MCF 10A (cell line): ENCODE measurements at places on chromosomes 4 and X. TPM values are rescaled to one million over a fixed set of nuclear protein-coding genes. Genes with fewer than 3 reads are reported as not detected.
A peak's percentile ranks its signal among the peaks of the same experiment; 100 is the strongest.

DNA sequence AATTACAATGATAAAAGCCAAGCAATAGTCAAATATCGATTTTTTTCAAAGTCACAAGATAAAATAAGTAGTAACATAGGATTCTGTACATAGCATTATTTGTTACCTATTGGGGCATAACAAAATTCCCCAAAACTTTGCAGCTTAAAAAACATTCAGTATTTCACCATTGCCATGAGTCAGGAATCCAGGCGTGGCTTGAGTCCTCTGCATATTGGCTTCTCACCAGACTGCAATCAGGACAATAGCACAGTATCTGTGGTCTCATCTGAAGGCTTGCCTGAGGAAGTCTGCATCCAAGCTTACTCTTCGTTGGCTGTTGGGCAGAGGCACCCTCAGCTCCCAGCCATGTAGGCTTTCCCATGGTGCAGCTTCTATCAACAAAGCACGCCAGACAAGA, 6.2 kb upstream of the CTBP1 start:
- no peak overlapping the region for H3K4me3 ChIP-seq
- no peaks in the 10 kb centered on the region for H3K27me3 ChIP-seq
- H3K36me3 ChIP-seq = peaks cover 18% of the 10 kb centered on the region
- H3K4me1 ChIP-seq = peaks cover 8% of the 10 kb centered on the region

Gene TRIML1
- total RNA-seq = not detected in 2 replicates

Gene TACC3
- total RNA-seq = 53.0 and 69.8 TPM in 2 replicates

Gene PPBP
- not detected in 2 replicates for total RNA-seq

GRCh38 chr4:138192113-138192512, 50.0 kb downstream of the SLC7A11 start:
- peaks cover 24% of the 10 kb centered on the region for H3K36me3 ChIP-seq
- H3K4me3 ChIP-seq = no peak overlapping the region
- no peak overlapping the region for H3K27ac ChIP-seq
- H3K27me3 ChIP-seq = no peaks in the 10 kb centered on the region
- DNase-seq = peak; percentile 36

GRCh38 chrX:10112510-10112909, 44.3 kb upstream of the CLCN4 start:
- H3K27ac ChIP-seq = no peak overlapping the region
- H3K27me3 ChIP-seq = no peaks in the 10 kb centered on the region
- peaks cover 4% of the 10 kb centered on the region for H3K36me3 ChIP-seq
- H3K4me3 ChIP-seq = no peak overlapping the region

Gene GPC4
- total RNA-seq = 1.4 and 1.9 TPM in 2 replicates

GRCh38 chr4:155489271-155489670, 112.5 kb upstream of the MAP9 start:
- H3K36me3 ChIP-seq = no peaks in the 10 kb centered on the region
- H3K27ac ChIP-seq = no peak overlapping the region
- H3K4me1 ChIP-seq = no peaks in the 10 kb centered on the region

GRCh38 chr4:152164561-152164960, 371.3 kb downstream of the FBXW7 start:
- no peak overlapping the region for H3K4me3 ChIP-seq
- no peak overlapping the region for H3K27ac ChIP-seq
- no peaks in the 10 kb centered on the region for H3K4me1 ChIP-seq
- H3K36me3 ChIP-seq = no peaks in the 10 kb centered on the region

Gene SULT1E1
- 2.8 and 6.5 TPM in 2 replicates for total RNA-seq

- DNase-seq = peak; percentile 81
- H3K27me3 ChIP-seq = no peaks in the 10 kb centered on the region
- peak overlapping the region; percentile 50 for H3K27ac ChIP-seq
- H3K4me3 ChIP-seq = no peak overlapping the region
- no peaks in the 10 kb centered on the region for H3K36me3 ChIP-seq
Observed at GRCh38 chr4:156109943-156110900, 156.6 kb upstream of the CTSO start.

Gene RASSF6
- total RNA-seq = 1.6 and 2.4 TPM in 2 replicates

DNA sequence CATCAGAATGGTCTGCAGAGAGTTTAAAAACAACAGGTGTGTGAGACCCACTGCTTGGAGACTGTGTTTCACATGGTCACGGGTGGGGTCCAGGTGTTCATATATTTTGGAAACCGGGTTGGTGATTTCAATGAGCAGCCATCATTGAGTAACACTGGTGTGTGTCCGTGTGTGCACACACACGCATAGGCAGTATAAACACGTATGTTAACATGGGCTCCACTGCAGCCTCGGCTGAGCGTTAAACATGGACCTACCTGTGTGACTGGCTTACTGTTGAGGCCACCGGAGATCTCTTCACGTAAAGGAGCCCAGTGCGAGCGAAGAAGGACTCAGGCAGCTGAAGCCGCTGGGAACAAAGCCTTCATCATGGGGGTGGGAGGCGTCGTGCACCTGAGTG, 56.9 kb upstream of the TLR3 start:
- no peaks in the 10 kb centered on the region for H3K4me1 ChIP-seq
- H3K27me3 ChIP-seq = no peaks in the 10 kb centered on the region
- peaks cover 6% of the 10 kb centered on the region for H3K36me3 ChIP-seq
- no peak overlapping the region for H3K27ac ChIP-seq

DNA sequence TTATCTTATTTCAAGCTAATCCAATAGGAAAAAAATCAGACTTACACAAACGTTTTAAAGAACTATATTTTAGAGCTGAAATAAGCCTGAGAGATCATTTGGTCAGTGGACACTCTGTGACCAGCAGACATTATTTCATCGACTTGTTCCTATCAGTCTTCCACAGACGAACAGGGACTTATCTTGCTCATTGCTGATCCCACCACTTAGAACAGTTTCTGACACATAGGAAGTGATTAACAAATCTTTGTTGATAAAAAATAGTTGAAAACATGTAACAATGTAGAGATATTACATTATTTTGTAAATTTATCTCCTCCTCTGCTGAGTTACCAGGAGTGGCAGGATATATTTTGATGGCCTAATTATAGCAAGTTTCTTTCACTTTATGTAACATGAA, 65.8 kb downstream of the TAPT1 start:
- no peaks in the 10 kb centered on the region for H3K27me3 ChIP-seq
- no peak for DNase-seq
- no peaks in the 10 kb centered on the region for H3K4me1 ChIP-seq
- no peak overlapping the region for H3K27ac ChIP-seq
- H3K36me3 ChIP-seq = peaks cover 15% of the 10 kb centered on the region

Gene CLTRN
- total RNA-seq = 1.5 and 1.8 TPM in 2 replicates

Gene AR
- total RNA-seq = not detected in 2 replicates

DNA sequence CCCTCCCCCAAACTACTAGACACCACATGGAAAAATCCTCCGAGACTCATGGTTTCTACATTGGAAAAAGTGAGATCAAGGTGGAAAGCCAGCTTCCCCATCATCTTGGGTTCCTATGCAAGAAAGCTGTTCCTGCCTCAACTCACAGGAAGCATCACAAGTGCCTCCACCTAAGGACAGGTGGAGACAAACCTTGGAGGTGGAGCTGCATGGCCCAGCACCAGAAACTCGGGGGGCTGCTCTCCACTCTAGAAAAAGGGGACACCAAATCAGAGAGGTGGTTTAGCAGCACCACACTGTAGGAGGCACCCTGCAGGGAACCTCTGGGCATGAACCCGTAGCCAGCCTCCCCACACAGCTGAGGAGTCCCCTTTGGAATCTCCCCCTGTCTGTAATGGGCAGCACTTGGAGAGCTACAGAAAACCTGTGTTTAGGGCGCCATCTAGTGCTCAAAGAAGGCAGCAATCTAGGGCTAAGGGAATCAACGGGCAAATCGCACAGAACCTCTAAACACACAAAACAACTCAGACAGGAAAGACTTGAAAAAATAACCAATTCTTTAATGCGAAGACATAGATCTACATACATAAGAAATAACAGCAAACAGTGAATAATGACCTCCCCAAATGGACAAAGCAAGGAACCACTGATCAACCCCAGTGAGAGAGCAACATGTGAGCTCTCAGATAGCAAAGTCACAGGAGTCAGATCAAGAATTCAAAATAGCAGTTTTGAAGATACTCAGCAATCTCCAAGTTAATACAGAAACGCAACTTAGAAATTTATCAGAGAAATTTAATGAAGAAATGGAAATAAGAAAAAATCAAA, 37.0 kb upstream of the ZBTB33 start:
- H3K36me3 ChIP-seq = no peaks in the 10 kb centered on the region
- H3K4me3 ChIP-seq = no peak overlapping the region
- no peak overlapping the region for H3K27ac ChIP-seq
- peak; percentile 77 for DNase-seq
- H3K4me1 ChIP-seq = no peaks in the 10 kb centered on the region

DNA sequence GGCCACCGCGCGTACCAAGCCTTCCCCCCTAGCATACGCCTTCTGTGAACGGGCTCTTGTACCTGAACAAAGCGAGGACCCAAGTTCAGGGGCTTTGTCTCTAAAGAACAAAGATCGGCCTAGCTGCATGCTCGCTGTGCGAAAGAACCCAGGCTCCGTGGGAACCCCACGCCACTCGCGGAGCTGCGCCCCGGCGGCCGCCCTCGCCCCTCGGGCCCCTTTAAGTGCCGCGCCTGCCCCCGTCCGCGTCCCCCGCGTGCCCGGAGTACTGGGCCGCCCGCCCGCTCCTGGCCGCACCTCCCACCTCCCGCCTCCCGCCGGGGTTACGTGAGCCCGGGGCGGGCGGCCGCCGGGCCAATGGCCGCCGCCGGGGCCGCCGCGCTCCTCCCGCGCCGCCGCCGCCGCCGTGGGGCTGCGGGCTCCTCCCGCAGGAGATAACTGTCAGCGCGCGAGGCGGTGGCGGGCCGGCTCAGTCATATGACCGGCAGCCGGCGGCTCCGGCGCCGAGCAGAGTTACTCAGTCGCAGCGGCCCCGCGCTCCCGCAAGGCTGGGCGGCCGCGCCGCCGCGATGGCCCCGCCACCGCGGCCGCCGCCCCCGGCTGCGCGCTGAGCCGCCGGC, at the start of gene FNIP2:
Gene FNIP2 (plus strand): TSS at position 472 of the 620 bp plus-strand sequence. CDS start 187 bp downstream, outside the sequence.
- H3K36me3 ChIP-seq = no peaks in the 10 kb centered on the region
- H3K4me1 ChIP-seq = peaks cover 11% of the 10 kb centered on the region
- peak within 1 kb of the TSS; percentile 94 for H3K4me3 ChIP-seq
- H3K27me3 ChIP-seq = no peaks in the 10 kb centered on the region

- no peaks in the 10 kb centered on the region for H3K27me3 ChIP-seq
- H3K4me3 ChIP-seq = no peak overlapping the region
- no peak overlapping the region for H3K27ac ChIP-seq
- H3K36me3 ChIP-seq = no peaks in the 10 kb centered on the region
- H3K4me1 ChIP-seq = peaks cover 6% of the 10 kb centered on the region
Observed at GRCh38 chr4:112418092-112418491, 97.9 kb downstream of the NEUROG2 start.

DNA sequence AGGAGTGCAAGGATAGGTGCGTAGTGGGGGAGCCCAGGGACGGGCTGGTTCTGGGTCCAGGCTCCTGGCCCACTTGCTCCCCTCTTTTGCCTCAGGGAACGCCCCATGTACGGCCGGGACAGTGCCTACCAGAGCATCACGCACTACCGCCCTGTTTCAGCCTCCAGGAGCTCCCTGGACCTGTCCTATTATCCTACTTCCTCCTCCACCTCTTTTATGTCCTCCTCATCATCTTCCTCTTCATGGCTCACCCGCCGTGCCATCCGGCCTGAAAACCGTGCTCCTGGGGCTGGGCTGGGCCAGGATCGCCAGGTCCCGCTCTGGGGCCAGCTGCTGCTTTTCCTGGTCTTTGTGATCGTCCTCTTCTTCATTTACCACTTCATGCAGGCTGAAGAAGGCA, 1.7 kb downstream of the EMD start:
- no peak overlapping the region for H3K27ac ChIP-seq
- H3K27me3 ChIP-seq = no peaks in the 10 kb centered on the region
- peaks cover 12% of the 10 kb centered on the region for H3K4me1 ChIP-seq
- peak overlapping the region; percentile 77 for H3K4me3 ChIP-seq
- peaks cover 25% of the 10 kb centered on the region for H3K36me3 ChIP-seq

DNA sequence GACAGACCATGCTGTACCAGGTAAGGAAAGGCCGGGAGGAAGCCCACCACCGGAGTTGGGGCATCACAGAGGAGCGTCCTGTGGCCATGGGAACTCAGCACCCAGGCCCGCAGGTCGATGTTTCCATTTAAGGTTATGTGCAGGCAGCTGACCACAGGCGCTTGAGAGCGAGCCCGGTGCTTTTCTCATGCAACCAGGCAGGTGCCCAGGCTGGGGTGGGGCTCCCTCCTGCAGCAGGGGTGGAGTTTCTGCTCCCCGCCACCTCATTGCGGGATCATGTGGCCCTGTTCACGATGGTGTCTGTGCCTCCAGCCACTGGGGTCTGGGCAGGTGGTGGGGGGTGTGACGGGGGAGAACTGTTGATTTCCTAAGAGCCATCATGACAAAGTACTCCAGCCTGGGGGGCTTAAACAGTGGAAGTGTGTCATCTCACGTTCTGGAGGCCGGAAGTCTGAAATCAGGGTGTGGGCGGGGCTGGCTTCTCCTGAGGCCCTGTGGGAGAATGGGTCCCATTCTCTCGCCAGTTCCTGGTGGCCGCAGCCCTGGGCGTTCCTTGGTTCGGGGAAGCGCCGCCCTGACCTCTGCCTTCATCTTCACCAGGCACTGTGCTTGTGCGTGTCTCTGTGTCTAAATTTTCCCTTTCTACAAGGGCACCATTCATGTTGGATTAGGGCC, 60.9 kb downstream of the CPZ start:
- no peaks in the 10 kb centered on the region for H3K4me1 ChIP-seq
- no peak overlapping the region for H3K27ac ChIP-seq
- H3K27me3 ChIP-seq = no peaks in the 10 kb centered on the region

Gene CDX4
- total RNA-seq = not detected in 2 replicates

Gene EVC2
- 5.5 and 6.0 TPM in 2 replicates for total RNA-seq

DNA sequence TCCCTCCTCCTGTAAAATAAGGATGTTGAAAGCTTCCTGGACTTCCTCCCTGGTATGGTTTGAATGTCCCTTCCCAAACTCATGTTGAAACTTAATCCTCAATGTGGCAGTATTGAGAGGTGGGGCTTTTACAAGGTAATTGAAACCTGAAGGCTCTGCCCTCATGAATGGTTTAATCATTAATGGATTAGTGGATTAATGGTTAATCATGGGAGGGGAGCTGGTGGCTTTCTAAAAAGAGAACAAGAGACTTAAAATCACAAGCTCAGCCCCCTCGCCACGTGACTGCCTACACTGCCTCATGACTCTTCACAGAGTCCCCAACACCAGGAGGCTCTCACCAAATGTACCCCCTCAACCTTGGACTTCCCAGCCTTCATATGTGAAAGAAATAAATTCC, 124.6 kb upstream of the ANXA3 start:
- no peak overlapping the region for H3K27ac ChIP-seq
- H3K4me3 ChIP-seq = no peak overlapping the region
- no peaks in the 10 kb centered on the region for H3K4me1 ChIP-seq
- no peaks in the 10 kb centered on the region for H3K36me3 ChIP-seq
- no peak for DNase-seq

GRCh38 chr4:115090483-115091075, 22.8 kb downstream of the NDST4 start:
- no peaks in the 10 kb centered on the region for H3K4me1 ChIP-seq
- peak; percentile 53 for DNase-seq
- no peaks in the 10 kb centered on the region for H3K36me3 ChIP-seq
- no peak overlapping the region for H3K27ac ChIP-seq

Gene ARX
- 0.10 TPM in 1 of 2 replicates, not detected in the other for total RNA-seq

DNA sequence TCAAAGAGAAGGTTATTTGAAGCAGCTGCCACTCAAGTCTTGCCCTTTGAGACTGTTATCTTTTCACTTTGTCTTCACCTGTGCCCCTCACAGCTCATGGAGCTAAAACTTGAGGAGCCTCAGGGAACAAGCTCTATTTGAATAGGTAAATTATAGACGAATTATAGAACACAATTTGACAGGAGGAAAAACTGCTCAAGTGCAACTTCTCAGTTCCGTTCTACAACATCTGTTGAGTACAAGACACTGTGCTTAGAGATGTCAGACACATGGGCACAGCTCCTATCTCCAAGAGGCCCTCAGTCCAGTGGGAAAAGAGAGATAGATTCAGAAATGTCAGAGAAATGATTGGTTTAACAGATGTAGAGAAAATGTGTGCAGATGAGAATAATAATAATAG, 5.1 kb downstream of the PPP1R2C start:
- no peak for DNase-seq
- H3K36me3 ChIP-seq = peaks cover 5% of the 10 kb centered on the region
- H3K27me3 ChIP-seq = peaks cover 40% of the 10 kb centered on the region
- H3K4me1 ChIP-seq = no peaks in the 10 kb centered on the region
